ENCODE measurements at places on chromosomes 4 and X.

- DNase-seq, result no peak
Observed at GRCh38 chr4:93841803-93842345, 13.3 kb downstream of the ATOH1 start.

DNA sequence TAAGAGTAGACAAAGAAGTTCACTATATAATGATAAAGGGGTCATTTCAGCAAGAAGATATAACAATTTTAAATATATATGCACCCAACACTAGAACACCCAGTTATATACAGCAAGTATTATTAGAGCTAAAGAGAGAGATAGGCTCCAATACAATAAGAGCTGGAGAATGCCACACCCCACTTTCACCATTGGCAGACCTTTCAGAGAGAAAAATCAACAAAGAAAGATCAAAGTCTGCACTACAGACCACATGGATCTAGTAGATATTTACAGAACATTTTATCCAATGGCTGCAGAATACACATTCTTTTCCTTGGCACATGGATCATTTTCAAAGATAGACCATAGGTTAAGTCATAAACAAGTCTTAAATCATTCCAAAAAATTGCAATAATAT, 479.7 kb upstream of the DIAPH2 start:
- DNase-seq, result no peak

DNA sequence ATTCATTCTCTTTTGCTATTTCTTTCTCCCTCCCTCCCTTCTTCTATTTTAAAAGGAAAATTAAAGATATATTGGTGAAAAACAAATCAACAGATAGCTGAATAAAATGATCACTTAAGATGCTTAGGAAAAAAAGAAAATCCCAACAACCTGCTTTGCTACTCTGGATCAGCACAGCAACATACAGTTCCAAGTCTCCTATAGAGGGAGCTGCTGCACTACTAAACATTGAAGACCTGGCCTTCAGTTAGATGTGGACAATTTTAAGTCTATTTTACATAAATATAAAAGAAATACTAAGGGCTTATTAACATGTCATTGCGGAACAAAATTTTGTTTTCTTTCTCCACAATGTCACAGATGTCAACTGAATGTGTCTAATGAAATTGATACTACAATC, 226.4 kb downstream of the MAGEB5 start:
- no peak for DNase-seq

DNA sequence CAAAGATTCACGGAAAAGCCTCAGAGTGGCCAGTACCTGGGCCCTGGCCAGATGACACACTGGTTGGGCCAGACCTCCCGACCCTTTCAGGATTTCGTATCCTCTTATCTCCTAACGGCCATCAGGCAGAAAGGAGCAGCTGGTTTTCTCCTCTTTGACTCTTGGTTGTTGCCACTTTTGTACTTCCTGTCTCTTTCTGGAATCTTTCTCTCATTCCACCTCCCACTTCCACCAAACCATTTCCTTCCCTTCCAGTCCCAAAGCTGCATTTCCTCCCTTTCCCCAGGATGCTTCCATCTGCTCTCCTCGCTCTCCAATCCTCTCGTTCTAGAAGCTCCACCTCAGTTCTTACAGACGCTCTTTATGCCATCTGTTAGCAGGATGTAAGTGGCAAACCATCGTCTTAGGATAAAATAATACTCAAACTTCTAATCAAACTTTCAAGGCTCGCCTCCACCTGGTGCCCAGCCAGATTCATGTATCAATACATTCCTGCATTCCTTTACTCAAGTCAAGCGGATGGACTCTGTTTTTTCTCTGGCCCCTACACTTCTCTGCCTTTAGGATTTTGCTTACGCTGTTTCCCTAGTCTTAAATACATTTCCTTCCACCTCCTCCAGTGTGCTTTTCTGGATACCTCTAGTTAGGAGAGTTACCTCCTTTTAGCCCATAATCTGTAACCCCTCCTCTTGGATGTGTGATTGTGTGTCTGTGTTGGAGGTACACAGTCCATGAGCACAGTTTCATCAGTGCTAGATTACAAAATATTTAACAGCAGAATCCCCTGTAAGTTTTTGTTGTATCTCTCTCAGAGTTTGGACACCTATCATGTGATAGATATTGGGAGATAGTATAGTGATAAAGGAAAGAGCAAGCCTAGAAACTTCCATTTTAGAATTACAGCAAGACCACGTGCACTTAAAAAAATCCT, 70.4 kb downstream of the LDB2 start:
- no peak for DNase-seq

DNA sequence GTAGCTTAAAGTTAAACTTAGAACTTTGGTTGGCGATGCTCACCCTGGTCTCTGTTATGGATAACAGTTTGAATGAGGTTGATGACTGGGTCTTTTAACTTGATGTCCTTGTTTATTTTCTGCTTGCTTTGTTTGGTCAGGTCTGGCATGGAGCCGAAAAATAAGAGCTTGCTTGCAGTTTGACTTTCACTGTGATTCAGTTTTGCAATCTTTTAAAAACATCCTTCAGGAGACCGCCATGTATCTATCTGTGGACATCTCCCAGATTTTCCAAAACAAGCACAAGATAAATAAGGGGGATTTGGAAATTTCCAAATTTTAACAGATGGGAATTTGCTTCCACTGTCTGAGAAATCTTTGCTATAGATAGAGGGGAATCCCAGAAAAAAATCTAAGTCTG, 246.7 kb downstream of the PALLD start:
- DNase-seq, result no peak

DNA sequence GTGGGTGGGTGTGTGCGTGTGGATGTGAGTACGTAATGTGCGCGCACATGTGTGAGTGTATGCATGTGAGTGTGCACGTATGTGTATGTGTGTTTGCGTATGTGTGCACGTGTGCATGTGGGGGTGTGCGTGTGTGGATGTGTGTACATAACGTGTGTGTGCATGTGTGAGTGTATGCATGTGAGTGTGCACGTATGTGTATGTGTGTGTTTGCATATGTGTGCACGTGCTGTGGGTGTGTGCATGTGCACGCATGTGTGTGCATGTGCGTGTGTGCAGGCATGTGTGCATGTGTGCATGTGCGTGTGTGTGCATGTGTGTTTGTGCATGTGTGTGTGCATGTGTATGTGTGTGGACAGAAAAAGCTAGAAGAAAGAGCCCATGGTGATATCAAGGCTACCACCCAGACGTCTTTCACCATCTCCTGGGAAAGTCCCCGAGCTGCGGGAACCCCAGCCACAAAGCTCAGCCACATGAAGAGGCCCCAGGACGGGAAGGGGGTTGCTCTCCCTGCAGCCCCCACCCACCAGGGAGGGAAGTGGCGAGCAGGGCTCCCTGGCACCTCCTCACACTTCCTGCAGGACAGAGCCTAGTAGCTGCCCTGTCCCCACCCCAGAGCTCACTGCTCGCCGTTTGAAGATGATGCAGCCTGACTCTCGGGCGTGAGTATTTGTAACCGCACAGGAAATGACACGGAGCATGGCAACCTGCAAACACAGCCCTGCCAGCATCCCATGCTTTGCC, 108.3 kb downstream of the DCTD start:
- peak; percentile 15 for DNase-seq

DNA sequence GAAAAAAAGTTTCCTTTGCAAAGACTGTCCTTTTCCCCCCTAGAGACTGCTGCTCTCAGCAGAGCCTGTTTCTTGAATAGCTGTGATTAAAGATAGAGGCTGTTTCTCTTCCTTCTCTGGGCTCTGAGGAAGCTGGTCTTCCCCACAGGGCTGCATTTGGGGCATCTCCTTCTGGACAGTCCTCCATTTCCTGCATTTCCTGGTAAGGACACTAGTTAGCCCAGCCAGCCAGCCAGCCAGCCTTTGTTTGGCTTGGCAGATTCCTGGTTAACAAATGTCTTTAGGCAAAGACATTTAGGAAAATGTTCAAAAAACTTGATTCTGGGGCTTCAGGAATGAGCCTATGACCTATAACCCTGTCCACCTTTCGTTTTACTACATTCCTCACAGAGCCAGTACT, 34.0 kb upstream of the PLAC1 start:
- DNase-seq, result no peak

GRCh38 chr4:76850010-76850441, 47.9 kb downstream of the SOWAHB start:
- DNase-seq, result no peak

DNA sequence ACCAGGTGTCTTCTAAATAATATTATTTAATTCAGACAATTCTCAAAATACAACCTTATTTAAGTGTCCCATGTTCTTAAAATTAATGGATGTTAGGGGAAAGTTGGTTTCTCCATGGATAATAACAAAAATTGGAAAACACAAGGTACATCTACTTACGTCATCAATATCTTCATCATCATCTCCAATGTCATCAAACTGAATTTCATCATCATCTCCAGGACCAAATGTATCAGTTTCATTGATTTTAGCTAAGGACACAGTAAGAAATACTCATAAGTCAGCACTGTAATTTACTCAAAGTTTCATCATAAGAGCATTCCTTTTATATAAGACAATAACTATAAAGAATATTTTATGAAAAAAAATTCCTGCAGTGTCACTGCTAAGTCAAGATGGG, 11.3 kb downstream of the EIF1AX start:
- no peak for DNase-seq

DNA sequence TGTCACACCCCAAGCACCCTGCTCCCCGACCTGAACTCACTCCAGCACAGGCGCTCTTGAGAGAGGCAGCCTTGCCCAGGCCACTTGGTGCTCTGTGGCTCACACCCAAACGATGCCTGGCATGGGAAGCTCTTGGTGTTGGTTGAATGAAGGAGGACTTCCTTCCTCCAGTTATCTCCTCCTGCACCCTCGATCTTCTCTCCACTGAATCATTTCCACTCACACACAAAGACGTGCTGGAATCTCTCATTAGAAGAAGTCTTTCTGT, 90.5 kb upstream of the TRIM2 start:
- no peak for DNase-seq

DNA sequence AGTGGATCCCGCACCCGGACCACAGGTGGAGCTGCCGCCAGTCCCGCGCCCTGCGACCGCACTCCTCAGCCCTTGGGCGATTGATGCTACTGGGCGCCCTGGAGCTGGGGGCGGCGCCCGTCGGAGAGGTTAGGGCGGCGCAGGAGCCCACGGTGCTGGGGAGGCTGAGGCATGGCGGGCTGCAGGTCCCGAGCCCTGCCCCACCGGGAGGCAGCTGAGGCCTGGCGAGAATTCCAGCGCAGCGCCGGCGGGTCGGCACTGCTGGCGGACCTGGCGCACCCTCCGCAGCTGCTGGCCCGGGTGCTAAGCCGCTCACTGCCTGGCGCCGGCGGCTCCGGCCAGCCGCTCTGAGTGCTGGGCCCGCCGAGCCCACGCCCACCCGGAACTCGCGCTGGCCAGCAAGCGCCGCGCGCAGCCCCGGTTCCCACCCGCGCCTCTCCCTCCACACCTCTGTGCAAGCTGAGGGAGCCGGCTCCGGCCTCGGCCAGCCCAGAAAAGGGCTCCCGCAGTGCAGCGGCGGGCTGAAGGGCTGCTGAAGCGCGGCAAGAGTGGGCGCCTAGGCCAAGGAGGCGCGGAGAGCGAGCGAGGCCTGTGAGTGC, 1256.5 kb downstream of the STIM2 start:
- no peak for DNase-seq

DNA sequence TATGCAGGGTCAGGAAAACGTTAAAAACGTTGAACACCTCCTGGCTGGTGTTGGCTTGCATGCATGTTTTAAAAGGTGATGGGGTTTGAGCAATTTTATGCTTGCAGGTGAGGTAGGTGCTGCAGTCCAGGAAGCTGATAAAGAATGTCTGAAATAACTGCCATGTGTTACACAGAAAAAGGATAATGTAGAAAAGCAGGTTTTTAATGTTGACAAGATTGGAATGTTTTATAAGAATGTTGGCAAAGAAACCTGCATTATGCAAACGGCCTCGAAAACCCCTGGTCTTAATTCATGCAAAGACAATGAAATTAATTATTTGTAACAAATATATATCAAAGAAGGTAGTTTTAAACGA, 723.7 kb upstream of the AGA start:
- DNase-seq, result no peak

GRCh38 chr4:1510931-1511330, 104.7 kb upstream of the NKX1-1 start:
- DNase-seq, result no peak

DNA sequence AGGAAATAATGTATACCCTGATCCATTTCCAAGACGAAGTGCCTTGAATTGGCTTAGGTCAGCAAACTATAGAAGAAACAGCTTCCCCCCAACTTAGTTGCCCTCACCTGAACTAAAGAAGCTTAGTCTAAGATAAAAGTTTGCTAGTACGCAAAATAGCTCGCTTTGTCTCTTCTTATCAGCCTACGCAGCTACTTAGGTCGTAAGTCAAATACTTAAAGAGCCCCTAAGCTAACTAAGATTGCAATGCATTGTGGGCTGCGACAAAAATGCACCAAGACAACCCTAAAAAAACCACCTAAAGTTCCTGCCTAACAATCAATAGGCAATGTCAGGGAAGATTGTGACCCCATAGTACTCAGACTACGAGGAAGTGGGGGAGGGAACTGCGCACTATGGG, 12.8 kb downstream of the CLNK start:
- DNase-seq, result no peak

- DNase-seq, result no peak
Observed at GRCh38 chrX:51665981-51666380, 16.6 kb downstream of the CENPVL2 start.

DNA sequence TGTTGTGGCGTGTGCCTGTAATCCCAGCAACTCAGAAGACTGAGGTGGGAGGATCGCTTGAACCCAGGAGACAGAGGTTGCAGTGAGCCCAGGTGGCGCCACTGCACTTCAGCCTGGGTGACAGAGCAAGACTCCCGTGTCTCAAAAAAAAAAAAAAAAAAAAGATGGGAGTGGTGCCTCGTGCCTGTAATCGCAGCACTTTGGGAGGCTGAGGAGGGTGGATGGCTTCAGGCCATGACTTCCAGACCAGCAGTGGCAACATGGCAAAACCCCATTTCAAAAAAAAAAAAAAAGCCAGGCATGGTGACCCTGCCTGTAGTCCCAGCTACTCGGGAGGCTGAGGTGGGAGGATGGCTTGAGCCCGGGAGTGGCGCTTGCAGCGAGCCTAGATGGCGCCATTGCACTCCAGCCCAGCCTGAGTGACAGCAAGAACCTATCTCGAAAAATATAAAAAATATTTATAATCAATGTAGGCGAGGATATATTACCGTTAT, 27.0 kb downstream of the EIF2S3 start:
- peak; percentile 14 for DNase-seq

DNA sequence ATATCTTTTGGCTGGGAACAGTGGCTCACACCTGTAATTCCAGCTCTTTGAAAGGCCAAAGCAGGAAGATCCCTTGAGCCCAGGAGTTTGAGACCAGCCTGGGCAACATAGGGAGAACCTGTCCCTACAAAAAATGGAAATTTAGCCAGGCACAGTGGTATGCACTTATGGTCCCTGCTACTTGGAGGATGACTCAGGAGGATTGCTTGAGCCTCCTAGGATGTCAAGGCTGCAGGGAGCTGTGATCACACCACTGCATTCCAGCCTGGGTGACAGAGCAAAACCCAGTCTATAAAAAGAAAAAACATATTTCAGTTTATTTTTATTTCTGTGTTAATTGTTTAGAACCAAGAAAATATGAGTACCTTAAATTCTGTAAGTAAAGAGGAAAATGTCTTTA, 123.7 kb downstream of the CBR4 start:
- DNase-seq, result no peak

All from stimulated activated CD8-positive, alpha-beta memory T cell treated with anti-CD3 and anti-CD28 coated beads, Interleukin-4, amount 100 ng/mL, for 1 hour (primary cell).